Stimulated activated CD4-positive, alpha-beta T cell treated with anti-CD3 and anti-CD28 coated beads, Interleukin-1b, Interleukin-23, amount 100 ng/mL, for 1 hour (primary cell): ENCODE measurements at places on chromosomes 4 and X.

DNA sequence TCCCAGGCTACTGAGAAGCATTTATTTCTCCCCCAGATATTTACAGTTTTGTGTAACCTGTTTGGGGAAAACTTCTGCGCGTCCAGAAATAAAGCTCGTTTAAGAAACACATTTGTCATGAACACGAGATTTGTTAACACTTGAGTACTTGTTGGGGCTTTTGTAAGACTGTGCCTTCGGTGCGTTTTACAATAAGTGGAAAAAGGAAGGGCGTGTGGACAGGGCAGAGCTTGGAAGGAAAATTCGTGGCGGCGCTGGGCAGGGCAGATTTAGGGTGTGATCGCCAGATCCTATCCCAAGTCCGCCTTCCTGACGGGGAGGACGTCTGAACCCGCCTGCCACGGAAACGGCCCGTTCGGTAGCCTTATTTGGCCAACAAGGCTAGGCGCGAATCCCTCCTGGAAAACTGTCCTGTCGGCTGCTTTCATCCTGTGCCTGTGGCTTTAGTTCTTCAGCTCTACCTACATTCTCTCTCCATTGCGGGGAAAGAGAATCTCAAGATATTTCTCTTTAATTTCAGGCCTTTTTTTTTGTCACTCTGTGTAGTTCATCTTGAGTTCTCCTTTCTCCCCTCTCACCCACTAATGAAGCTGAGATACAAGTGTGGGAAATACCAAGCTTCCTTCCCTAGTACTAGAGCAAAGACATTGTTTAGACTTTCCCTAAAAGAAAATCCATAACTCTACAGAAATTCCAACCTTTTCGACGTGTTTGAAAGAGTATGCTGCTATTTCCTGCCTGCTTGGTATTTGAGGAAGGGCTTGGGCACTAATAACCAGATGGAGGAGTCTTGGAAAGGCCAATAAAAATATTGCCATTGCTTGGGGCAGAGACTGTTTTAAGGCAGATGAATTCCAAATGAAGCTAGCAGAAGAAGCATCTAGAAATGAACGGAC lies 982 bp downstream of the PDLIM5 start:
- DNase-seq: no peak

GRCh38 chrX:112734290-112734689 lies 54.6 kb upstream of the LHFPL1 start:
- no peak for DNase-seq

GRCh38 chr4:14934704-14935390 lies 67.4 kb upstream of the CPEB2 start:
- DNase-seq: no peak

DNA sequence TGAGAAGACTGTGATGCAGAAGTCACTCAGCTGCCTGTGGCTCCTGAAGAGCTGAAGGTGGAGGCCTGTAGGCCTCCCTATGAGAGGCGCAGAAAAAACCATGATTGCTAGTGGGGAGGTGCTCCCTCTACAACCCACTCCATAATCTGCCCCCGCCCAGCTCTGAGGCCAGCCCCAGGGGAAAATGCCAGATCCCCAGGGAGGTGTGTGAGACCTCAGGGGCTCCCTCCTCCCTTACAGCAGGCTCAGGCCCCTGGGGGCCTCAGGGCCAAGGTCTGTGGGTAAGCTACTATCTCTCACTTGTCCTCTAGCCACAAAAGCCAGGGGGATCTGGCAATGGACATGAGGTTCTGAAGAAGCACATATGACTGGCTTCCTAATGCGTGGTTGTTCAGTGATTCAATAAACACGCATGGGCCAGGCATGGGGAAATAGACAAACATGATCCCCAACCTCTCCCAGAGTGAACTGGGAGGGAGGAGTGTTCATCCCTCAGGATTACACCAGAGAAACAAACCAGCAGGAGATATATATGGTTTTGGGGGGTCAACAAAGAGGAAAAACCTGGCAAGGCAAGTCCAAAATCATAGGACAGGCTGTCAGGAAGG lies 51.0 kb upstream of the MTM1 start:
- no peak for DNase-seq

- DNase-seq: no peak
Observed at GRCh38 chr4:186844059-186844681, 120.5 kb upstream of the FAT1 start.
